Spinal cord (tissue), 10 donors: ENCODE measurements at places on chromosomes 2 and 18. TPM values are rescaled to one million over a fixed set of nuclear protein-coding genes. Genes with fewer than 3 reads are reported as not detected.

PDCD1 gene
- 0.20 TPM for total RNA-seq

ABCG5 gene
- 0.10 TPM for total RNA-seq

SGPP2 gene
- total RNA-seq, result 1.7 TPM

CCDC93 gene
- total RNA-seq, result 36.7 TPM

BOK gene
- 15.5 TPM for total RNA-seq

HOXD12 gene
- total RNA-seq, result not detected

DLGAP1 gene
- total RNA-seq, result 30.7 TPM

RHOB gene
- 309 TPM for total RNA-seq

NYAP2 gene
- 12.6 TPM for total RNA-seq

DNER gene
- 56.5 TPM for total RNA-seq

GTF2A1L gene
- 10.2 TPM for total RNA-seq

- no peak for DNase-seq
These were observed 2.2 kb downstream of the HOXD10 start for GRCh38 chr2:176118601-176119339.

- no peak for DNase-seq
These were observed 309.1 kb upstream of the COL3A1 start for GRCh38 chr2:188664951-188665595.

DNA sequence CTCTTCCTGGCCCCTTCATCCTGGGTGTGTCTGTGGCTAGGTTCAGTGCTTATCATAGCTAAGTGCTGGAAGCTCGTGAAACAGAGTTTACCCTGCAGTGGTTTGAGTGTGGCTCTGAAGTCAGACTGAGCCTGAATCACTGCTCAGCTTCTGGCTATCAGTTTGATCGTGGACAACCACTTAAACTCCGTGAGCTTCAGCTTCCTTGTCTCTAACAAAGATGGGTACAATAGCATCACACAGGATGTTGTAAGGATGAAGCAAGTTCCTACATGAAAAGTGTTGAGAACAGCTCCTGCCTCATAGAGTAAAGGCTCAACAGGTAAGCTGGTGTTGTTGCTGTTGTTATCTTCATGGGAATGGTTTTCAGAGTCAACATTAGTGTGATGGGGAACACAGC, 210.3 kb downstream of the CLIP4 start:
- no peak for DNase-seq

DNA sequence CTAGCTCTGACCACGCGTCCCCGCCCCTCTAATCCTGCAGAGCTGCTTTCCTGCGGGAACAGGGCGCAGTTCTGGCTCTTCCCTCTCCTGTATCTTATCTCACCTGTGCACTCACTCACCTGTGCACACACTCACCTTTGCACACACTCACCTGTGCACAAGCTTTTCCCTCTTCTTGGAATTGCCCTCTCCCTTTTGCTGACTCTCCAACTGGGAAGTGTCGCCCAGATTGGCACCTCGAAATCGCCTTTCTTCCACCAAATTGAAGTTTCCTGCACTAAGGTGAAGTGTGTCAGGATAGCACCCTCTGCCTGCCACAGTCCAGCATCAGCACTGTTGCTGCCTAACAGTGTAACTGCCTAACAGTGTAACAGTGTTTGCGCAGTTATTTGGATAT, 566 bp upstream of the CMPK2 start:
- DNase-seq, result peak; percentile 78

- no peak for DNase-seq
These were observed 45.4 kb downstream of the ASAP2 start for GRCh38 chr2:9252002-9252357.

DNA sequence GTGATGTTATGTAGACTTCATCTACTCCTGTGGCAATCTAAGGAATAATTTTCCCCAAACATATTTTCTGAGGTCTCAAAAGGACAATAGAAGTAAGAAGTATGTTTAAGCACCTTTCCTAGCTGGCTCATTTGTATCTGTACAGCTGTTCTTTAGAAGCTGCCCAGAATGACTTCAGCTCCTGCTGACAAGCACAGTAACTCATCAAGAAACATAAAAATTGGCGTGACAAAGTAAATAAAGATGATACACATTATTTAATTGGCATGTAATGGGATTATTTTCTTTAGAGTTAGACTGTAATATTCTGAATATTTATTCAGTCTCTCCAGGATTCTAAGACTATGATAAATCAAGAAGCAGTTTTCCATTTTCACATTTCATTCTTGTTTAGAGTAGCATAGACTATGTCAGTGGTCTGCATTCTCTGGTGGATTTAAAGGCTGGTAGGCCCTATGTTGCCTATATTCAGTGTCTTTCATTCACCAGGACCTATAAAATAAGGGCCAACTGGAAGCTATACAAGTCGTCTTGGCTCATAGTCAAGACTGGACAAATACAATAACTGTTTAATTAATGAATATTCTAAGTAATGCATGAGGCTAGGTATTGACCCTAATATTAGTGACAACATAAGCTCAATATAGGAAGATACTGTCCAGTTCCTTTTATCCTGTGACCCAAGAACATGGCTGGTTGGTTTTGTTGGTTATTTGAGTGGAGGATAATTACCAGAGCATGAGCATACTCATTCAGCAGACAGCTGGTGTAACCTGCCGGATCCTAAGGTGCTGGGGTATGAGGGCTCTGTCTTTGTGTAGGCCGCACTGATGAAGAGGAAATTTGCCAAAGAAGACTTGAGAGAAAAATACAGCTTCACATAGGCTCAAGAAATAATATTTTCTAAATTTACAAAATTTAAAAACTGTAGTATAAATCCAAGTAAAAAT, 107.0 kb downstream of the PDE1A start:
- no peak for DNase-seq

GRCh38 chr2:123771928-123772632, 253.0 kb upstream of the CNTNAP5 start:
- no peak for DNase-seq

DNA sequence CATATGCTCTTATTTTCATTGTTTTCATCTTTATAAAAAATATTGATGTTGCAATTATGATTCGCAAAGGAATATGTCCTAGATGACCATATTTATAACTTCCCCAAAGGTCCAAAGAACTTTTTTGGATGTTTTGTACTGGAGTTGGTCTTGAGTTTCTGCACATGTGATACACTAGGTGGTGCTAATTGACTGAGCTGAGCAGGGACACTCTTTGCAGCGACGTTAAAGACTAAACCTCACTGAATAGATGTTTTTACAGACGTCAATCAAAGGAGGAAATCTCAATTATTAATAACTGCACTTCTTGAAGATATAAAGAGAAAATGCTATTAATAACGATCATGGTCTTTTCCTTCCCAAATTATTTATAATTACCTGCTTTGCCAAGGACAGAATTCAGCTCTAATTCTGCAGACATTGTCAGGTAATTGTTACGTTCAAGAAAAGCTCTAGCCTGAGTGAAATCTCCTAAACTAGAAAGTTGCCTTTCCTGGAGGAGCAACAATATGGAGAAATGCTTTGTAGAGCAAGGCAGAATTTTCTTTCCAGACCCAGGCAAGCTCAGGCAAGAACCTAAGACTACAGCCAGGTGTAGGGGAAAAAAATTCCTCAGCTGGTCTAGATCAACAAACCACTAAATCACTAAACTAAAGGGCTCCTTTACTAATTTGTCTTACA, 119.3 kb upstream of the RBBP8 start:
- DNase-seq, result no peak

DNA sequence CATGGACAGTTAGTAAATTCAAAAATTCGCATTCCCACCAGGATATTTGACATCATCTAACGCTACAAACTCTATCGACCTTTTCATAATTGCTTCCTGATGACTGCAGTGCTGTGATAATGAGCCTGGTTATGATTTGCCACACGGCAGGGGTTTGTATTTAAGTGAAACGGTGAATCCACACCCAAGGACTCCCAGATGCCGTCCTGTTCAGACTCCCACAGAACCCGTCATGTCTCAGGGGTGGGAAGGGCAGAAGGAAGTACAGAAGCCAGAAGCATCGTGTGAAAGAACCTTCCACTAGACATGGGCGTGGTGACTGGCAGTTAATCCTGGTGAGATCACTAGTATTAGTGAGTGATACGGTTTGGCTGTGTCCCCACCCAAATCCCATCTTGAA, 91.2 kb upstream of the TMEM18 start:
- peak; percentile 68 for DNase-seq

- DNase-seq, result no peak
These were observed 62.9 kb downstream of the ACKR3 start for GRCh38 chr2:236632295-236633218.

DNA sequence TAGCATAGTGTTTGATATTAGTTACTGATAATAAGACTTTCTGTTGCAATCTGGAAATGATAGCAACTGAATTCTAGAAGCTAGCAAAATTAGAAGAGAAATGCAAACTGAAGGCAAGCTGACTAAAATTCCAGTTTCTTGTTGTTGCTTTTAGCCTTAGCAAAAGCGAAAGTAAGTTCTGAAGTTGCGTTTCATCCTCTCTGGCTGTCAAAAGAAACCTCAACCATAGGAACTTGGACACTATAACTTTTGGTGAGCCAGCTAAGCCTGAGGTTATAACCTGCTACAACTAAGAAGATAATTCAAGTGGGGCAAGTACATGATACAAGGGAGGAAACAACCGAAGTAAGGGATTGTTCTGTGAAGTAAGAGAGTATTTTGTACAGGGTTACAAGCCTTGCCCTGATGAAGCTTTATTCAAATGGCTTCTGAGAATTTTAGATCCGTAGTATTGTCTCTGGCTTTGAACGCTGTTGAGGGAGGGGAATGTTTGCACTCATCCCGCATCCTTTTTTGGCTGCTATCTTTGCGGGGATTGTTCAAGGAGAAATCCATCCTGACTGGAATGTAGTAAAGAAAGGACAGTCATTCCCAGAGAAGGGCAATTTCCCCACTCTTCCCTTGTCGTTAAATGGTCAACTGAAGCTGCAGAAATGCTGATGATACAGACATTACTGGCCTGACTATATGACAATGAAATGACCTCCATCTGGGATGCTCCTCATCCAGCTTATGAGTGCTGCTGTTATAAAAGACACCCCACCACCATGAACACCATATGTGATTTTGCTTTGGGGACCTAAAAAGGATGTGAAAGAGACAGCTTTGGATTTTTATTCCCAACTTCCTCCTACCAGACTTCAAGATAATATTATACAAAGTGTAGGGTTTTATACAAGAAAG, 7.0 kb upstream of the TMX3 start:
- DNase-seq, result no peak

GRCh38 chr2:70930371-70931329, 5.0 kb upstream of the ATP6V1B1 start:
- no peak for DNase-seq

- no peak for DNase-seq
These were observed 121.1 kb upstream of the FN1 start for GRCh38 chr2:215556979-215557378.

GRCh38 chr2:232894746-232895145, 24.7 kb downstream of the SNORC start:
- DNase-seq, result no peak

- DNase-seq, result no peak
These were observed 2.1 kb downstream of the PROKR1 start for GRCh38 chr2:68645523-68645922.

DNA sequence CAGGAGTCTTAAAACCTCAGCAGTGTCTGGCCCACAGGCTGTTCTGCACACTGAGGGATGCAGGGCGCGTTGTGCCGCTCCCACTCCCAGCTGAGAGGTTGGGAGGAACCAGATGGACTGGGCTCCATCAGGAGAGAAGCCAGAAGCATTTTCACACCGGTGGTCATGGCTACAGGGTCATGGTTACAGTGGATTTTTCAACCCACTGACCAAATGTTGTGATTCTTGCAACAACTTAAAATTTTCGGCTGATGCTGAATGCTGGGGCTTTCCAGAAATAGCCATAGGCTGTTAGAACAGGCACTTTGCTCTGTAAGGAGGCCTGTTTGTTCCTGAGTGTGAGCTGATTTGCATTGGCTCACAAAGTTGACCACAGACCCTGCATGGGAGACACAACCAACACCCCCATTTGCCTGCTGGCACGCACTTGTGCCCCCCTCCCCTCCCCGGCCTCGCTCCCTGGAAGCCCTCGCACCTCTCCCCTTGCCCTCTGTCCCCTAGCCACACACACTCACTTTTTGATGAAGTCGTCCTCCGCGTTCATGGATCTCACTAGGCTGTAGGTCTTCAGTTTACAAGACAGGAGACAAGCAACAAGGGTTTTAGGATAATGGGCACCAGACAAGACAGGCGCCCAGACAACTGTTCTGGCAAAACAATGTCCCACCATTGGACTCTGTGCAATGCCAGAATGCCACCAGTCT, 3.4 kb downstream of the LPIN1 start:
- DNase-seq, result no peak

DNA sequence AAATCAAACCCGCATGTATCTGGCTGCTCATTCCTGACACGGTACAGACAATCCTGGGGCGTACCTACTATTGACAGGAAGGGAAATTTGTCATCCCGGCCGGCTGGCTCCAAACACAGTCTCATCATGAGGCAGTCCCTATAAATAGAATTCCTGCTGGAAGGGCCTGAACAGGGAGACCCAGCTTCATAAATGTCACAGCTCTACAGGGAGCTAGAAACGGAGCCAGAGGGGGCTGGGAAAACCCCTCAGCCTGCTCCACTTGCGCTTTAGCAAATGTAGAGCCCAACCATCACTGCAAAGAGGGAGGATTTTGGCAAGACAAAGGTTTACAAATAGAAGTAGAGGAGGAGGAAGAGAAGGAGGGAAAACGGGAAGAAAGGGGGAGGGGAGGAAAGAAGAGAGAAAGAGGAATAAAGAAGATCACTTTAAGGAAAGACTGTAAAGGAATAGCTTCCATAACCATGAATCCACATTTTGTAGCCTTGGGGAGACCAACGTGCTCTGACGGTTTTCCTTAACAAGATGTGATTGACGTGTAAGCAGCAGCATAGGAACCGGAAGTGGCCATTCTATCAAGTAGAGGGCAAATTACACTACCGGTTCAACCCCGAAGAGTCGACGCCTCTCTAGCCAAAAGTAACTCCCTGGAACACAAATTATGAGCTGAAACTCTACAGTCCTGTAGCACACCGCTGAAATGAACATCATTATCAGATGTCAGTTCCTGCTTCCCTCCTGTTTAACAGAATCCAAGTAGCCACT, 56.8 kb upstream of the TTN start:
- DNase-seq, result no peak

GRCh38 chr18:73758446-73758845, 389.2 kb downstream of the FBXO15 start:
- DNase-seq, result no peak

GRCh38 chr2:121234144-121234543, 50.9 kb downstream of the TFCP2L1 start:
- no peak for DNase-seq

DNA sequence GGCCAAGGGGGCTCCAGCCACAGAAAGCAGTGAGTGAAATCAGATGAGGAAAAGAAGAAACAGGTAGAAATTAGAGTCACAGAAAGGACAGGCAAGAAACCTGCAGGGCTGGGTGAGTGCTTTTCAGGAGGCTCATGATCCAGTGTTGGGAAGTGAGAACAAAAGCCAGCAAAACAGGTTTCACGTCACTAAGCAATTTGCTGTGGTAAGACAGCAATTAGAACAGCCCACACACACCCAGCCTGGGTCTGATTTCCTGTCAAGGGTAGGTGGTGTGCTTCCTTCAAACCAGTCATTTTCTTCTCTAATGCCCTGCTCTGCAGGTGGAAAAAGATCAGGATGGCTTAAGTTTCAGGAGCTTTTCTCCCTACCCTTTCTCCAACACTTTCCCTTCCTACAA, 52.9 kb upstream of the XDH start:
- no peak for DNase-seq
